ENCODE measurements at places on chromosomes 12 and 14.
A peak's percentile ranks its signal among the peaks of the same experiment; 100 is the strongest.

DNA sequence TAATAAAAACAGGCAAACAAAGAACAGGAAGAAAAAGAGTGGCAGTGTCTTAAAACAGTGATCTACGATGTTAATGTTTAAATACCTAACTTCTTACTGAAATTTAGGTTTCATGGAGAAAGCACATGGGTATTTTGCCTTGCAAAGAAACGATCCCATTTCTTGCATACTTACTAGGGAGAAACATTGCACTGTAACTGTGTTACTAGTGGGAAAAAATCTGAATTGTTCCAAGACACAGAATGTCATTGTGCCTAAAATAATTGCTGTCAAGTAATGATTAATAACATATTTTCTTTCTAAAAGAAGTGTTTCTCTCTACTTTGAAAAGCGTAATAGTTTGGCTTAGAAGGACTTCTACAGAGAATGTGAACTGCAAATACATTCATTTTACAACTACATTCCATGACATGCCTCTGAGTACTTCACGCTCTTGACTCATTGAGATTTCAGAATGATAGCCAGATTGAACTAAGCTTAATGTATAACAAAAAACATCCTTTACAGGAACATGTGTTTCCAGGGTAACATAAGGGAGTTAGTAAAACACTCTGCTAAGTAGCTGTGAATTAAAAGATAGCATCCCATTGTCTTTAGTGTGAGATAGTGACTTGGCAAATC lies 256.2 kb upstream of the CPNE8 start:
- DNase-seq: no peak

GRCh38 chr14:77316195-77316505 lies 4.5 kb downstream of the POMT2 start:
- DNase-seq: no peak

DNA sequence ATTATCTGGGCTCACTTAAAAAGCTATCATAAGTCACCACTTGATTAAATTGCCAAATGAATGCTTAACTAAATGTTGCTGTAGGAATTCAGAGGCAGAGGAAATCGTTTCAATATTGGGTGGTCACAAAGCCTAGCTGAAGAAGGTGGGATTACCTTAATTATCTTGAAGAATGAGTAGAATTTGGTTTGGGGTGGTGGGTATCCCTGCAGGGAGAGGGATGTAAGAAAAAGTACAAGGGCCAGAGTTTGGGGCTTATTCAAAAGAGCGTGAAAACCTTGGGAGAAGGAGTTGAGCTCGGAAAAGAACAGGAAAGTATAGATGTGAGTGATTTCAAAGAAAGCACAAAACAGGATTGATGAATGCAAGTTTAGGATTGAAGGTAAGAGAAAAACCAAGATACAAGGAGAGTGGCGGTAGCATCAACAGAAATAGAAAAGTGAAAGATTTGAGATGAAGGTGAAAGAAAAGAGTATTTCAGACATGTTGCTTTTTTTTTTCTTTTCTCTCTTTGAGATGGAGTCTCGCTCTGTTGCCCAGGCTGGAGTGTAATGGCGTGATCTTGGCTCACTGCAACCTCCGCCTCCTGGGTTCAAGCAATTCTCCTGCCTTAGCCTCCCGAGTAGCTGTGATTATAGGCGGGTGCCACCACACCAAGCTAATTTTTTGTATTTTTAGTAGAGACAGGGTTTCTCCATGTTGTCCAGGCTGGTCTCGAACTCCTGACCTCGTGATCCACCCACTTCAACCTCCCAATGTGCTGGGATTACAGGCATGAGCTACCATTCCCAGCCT lies 1.7 kb downstream of the BRMS1L start:
- no peak for DNase-seq

GRCh38 chr12:18496156-18496555 lies 234.8 kb downstream of the PIK3C2G start:
- no peak for DNase-seq

DNA sequence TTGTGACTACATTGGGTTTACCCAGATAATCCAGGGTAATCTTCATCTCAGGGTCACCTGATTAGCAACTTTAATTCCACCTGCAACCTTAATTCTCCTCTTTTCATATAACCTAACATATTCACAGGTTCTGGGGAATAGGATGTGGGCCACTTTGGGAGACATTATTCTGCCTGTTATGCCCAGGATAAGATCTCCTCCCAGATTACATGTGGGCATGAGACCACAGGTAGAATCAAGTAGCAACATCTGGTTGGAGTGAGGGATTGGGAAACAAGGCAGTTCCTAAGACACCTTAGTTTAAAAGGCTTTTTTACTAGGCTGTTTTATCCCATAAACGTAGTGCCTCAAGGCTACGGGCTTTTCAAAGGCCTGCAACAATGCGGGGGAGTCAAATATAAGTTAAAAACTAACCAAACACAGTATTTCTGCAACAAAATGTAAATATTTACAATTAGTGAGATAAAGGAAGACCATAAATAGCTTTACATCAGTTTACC lies 181.5 kb downstream of the FOXA1 start:
- DNase-seq: no peak

- no peak for DNase-seq
Measured at GRCh38 chr14:48584031-48584430, 908.6 kb upstream of the MDGA2 start.

DNA sequence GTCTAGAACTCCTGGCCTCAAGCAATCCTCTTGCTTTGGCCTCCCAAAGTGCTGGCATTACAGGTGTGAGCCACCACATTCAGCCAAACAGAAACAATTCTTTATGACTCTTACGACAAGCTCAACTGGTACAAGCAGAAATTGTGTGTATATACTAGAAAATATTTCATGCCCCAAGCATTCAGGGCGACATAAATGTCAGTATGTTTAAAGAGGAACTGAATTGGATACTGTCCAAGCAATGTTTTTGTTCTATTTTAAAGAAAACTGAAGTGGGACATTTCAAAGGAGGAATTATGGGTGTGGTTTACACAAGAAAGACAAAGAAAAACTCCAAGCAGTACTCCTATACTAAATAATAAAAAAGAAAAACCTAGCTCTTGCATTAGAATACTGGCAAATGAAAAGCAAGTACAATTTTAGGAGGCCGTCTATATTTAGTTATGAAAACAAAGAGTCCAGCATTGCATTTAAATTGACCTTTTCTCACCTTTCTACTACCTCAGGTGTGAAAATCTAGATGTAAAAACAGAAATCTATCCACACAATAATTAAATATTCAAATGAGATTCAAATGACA lies 48.9 kb downstream of the PPP1R12A start:
- DNase-seq: no peak

- no peak for DNase-seq
Measured at GRCh38 chr14:68759937-68760336, 32.9 kb downstream of the ZFP36L1 start.

DNA sequence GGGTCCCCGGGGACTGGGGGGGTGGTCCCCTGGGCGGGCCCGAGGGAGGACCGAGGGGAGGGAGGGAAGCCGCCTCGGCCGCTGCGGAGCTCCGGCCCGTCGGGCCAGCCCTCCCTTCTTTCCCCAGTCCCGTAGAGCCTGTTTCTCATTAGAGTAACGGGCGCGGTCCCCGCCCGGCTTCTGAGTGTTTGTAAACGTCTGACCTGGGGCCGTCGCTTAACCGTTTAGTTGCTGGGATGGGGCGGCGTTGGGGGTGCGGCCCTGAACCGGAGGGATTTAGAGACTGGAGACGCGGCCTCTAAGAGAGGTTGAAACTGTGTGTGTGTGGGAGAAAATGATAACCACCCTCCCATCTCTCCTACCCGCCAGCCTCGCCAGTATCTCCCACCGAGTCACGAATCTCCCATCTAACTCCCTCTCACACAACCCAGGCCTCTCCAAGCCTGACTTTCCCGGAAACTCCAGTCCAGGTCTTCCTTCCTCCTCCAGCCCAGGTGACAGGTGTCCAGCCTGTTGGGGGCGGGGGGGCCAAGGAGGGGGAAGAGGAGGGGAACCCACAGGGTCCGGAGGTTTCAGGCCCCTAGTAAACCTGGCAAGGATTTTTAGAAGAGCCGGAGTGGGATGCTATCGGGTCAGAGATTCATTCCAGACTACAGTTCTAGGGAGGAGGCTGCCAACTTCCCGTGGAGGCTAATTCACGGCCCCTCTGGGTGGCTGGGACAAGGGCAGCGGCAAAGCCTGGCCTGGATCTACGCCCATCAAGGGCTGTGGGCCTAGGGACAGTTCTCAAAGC lies 1.1 kb upstream of the NFATC4 start:
- peak; percentile 84 for DNase-seq

GRCh38 chr12:52041695-52042123 lies 9.5 kb upstream of the NR4A1 start:
- DNase-seq: no peak

DNA sequence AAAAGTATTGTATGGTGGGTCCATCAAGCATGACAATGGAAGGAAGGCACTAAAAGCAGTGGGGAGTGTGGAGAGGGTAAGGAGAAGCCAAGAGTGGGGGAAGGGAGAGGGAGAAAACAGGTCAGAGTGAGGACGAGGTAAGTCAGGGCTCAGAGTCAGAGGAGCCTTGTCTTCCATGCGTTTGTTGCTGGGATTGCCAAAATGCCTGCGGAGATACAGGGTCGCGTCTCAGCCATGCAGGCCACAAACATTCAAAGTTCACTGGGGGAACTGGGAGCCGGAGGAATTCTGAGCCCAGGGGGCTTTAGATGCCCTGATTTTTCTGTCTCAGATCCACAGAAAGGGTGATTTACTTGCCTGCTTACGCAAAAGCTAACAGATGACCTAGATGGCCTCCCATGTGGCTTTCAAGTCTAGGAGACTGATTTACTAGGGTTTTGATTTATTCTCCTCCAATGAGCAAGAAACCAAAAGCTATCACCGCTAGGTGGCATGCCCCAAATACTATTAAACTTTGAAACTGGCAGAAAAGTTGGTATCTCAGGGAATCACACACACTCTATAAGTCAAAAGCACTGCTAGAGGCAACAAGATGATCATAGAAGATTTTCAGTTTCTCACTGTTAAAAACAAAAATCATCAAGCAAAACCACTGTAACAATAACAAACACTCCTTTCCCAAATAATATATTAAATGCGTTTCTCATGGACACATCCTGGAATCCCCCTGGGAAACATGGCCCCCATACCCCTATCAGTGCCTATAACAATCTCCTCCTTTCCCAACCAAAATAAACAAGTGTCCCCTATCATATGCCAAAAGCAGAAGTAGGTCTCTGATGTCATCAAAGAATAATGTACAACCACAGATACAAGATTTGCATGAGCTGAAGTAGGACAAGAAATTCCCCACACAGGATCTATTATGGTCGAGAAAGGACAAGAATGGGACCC lies 26.6 kb upstream of the MDM1 start:
- DNase-seq: peak; percentile 54

GRCh38 chr12:95201056-95201670 lies 16.1 kb downstream of the FGD6 start:
- no peak for DNase-seq

DNA sequence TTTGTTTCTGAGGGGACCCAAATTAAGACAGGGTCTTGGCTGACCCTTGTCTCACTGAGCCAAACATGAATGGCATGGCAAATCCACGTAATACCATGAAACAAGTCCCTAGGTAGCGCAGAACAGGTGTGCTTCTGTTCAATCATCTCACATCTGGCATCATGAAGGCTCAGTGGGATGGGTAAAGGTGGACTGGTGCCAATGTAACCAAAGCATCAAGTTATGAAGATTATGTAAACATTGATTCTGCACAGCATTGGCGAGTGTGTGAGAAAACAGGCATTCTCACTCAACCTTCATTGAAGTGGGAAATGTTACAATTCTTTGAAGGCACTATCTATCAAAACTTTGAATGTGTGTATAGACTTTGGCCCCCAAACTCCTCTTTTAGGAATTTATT lies 41.9 kb downstream of the PTGER2 start:
- DNase-seq: no peak

- no peak for DNase-seq
Measured at GRCh38 chr12:3416670-3417069, 74.3 kb upstream of the PRMT8 start.

GRCh38 chr12:5689773-5690172 lies 255.3 kb downstream of the ANO2 start:
- no peak for DNase-seq

- DNase-seq: no peak
Measured at GRCh38 chr12:53214687-53215455, 7.8 kb upstream of the ITGB7 start.

DNA sequence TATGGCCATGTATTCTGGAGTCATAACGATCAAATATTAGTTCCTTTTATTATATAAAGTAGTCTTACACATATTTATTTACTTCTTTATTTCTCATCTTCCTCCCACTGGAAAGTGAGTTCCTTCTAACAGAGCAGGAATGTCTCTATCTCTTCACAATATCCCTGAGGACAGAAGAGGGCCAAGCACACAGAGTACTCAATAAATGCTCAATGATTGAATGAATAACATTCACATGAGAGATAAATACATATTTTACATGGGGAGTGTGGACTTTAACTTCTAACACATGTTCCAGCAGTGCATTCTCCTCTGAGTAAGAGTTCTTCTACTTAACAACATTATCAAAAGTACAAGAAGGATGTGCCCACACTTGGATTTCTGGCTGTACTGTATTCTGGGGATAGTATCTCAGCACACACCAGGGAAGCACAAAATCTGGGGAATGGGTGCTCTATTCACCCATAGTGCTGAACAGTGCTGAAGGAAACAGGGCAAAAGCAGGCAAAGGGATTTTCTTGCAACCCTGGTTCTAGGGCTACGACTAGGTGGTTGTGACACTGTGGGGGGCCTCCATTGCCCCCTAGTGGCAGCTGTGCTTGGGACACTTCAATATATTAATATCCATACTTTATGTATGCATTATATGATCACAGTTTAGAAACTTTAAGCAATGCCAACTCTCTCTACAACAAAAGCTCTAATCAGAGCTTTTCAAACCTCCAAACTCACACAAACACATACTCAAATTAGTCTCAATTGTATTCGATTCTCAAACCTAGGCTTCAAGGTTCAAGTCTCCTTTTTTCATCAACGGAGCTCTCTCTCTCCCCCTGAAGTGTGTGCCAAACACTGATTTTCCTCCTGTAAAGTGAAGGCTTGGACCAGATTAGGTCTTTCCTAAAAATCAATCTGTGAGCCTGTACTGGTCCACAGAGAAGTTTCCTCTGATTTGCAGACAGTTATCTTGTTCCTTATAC lies 115.5 kb downstream of the SLC2A13 start:
- peak; percentile 16 for DNase-seq

DNA sequence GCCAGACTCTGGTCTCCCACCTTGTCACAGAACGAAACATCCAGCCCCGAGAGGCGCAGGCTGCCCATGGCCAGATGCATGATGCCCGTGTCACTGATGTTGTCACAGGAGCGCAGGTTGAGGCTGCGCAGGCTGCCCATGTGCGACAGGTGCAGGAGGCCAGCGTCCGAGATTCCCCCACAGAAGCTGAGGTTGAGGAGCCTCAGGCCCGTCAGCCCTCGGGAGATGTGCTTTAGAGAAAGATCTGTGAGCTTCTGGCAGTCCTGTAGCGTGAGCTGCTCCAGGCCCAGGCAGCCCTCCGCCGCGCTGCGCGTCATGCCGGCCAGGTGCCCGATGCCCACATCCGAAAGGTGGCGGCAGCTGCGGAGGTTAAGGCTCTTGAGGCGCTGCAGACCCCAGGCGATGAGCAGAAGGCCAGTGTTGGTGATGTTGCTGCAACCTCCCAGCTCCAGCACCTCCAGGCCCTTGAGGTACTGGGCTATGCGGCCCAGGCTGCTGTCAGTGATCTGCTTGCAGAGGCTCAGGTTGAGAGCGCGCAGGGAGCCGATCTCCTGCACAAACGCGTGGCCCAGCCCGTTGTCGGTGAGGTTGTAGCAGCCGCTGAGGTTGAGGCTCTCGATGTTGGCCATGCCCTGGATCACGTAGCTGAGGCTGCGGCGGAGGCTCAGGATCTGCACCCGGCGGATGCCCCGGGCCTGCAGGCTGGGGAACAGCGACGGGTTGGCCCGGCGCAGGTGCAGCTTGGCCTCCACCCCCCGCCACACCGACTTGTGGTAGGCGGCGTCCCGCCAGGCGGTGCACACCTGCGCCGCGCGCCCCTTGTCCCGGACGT lies 991 bp downstream of the FBXL14 start:
- no peak for DNase-seq

All from AG09319 (cell line).